ENCODE measurements at places on chromosomes 5 and 9.

DNA sequence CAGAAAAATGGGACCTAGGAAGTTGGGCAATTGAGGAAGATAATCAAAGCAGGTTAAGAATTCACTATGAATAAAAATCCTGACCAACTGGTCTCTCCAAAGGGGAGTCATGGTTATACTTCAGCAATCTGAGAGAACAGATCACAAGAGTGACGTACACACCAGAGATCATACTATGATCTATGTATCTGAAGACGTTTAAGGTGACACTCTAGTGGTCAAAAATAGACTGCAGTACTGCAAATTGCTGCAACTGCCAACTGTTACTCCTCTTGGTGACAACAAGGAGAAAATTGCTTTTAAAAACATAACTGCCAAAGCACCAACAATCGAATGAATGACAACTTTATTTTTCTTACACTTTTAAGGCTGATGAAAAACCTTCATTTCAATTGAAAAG, 4.9 kb downstream of the AK6 start:
- no peak for DNase-seq

GRCh38 chr5:82873452-82873851, 203.7 kb downstream of the TMEM167A start:
- DNase-seq = no peak

DNA sequence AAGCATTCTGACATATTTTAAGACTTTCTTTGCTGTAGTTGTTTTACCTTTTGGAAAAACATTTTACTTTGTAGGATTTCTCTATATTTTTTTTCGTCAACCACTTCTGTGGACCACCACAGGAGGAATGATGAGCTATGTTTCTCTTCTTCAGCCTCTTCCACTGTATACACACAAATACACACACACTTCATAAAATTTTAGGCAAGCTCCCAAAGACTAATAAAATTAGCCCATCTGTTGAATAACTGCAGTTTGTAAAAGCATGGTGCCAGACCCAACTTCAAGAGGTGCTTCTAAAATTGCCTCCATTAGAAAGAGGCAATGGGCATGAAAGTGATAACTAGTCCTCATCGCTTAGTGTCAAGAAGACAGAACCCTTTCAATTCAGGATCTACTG, 4.1 kb upstream of the CEP120 start:
- no peak for DNase-seq

GRCh38 chr9:35112257-35113020, 3.2 kb downstream of the ATOSB start:
- no peak for DNase-seq

DNA sequence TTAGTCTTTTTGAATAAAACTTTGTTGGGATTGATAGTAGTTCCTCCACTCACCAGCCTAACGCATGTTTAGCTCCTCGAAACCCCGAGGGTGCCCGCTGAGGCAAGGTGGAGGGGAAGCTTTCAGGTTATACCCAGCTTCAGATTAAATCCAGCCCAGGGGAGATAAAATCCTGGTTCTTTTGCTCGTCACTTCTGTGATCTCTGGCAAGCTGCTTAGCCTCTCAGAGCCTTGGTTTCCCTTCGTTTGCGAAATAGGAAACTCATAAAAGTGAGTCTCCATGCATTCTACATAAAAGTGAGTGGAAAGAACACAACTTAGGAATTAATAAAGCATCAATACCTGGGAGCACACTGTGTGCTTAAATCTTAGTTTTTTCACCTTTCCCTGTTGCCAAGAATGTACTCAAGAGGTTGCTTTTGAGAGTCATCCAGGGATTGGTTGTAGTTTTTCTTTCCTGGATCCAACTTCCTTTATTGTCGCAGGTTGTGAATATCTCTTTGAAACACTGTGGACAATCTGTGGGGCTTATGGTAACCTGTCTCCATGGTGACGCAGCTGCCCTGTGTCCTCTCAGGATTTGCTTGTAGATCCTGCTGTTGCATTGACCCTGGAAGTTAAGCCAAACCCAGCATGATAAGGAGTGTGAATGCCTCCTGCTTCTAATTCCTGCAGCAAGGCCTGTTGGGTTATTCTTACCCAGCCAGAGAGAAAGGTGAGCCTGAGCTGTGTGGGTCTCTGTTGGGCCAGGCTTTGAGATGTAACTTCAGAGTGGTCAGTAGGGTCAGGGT, 2.0 kb downstream of the GALNT12 start:
- peak; percentile 90 for DNase-seq

- DNase-seq = no peak
These were observed 19.5 kb upstream of the MXD3 start for GRCh38 chr5:177330991-177331842.

- DNase-seq = no peak
These were observed 3.7 kb upstream of the SVEP1 start for GRCh38 chr9:110583237-110583636.

- no peak for DNase-seq
These were observed 14.7 kb upstream of the CSF1R start for GRCh38 chr5:150101023-150101422.

- DNase-seq = no peak
These were observed 404.0 kb upstream of the FAM174A start for GRCh38 chr5:100131161-100131560.

- DNase-seq = no peak
These were observed 413.6 kb upstream of the GRAMD2B start for GRCh38 chr5:126009566-126009965.

- DNase-seq = no peak
These were observed 800.5 kb downstream of the BRINP1 start for GRCh38 chr9:118568704-118569103.

All from WERI-Rb-1 (cell line).